Germinal center (tissue), 1 donor: ENCODE measurements at places on chromosomes 1 and 21.

DNA sequence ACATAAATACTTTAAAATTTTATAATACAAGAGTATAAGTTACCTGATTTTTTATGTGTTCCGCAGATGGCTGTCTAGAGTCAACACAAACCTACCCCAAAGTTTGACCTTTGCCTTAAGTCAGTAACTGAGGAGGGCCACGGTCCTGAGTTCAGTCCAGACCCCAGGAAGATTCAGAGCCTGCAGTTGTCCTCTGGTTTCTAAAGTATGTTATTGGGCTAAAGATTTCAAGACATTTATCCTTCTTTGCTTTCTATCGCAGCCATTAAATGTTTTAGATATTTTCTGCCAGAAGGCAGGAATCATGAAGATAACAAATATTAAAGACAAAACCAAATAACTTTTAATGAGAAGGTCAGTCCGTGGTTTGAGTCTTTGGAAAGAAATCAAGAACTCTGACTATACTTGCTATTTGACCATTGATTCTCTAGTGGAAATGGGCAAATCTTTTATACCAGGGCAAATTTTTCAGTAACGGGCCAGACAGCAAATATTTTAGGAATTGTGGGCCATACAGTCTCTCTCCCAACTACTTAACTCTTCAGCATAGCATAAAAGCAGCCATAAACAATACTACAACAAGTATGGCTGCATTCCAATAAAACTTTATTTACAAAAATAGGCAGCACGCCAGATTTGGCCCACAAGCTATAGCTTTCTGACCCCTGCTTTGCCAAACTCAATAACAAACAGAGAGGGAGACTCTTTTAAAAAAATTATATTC, 38.0 kb upstream of the HAO2 start:
- no peak for DNase-seq

DNA sequence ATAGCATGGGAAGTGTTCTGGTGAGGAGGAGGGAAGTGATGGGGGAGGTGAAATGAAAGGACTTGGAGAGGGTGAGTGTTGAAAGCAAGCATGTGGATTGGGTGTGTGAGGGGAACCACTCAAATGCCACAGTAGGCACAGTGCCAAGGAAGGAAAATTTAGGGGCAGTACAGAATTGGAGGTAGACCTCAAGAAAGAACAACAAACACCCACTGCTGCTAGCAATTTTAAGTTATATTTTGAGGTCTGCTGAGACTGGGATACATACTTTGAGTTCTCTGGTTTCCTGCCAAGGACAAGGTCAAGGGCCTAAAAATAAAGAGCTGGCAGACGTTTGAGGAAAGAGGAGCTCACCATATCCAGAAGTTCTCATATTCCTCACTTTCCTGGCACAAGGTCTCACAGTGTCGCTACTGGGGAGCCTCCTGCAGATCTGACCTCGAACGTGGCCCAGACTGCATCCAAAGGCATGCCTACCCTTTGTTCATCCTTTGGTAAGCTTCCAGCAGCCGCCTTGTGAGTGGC, 104.0 kb downstream of the BRINP2 start:
- no peak for DNase-seq

DNA sequence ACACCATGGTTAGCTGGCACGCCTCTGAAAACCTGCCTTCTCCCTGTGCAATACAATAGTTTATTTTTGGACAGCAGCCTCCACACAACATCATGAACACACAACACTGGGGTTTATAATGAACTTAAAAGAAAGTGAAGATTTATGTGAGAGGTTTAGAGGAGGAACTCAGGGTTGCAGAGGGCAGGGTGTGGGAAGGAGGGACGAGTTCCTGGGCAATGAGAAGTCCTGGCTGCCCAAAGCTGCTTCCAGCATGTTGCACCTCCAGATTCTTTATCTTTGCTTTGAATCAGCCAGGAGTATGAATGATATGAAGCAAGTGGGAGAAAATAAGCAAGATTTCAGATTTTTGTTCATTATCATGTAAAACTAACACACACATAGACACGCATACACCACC, 11.3 kb upstream of the LRRC8D start:
- no peak for DNase-seq

GRCh38 chr1:99781798-99782197, 15.4 kb upstream of the FRRS1 start:
- DNase-seq: no peak
